ENCODE measurements at places on chromosomes 4 and X.

GRCh38 chrX:53122013-53122412 lies 28.1 kb downstream of the KANTR start:
- DNase-seq: no peak

GRCh38 chrX:57772637-57773036 lies 92.6 kb upstream of the NLRP2B start:
- DNase-seq: no peak

DNA sequence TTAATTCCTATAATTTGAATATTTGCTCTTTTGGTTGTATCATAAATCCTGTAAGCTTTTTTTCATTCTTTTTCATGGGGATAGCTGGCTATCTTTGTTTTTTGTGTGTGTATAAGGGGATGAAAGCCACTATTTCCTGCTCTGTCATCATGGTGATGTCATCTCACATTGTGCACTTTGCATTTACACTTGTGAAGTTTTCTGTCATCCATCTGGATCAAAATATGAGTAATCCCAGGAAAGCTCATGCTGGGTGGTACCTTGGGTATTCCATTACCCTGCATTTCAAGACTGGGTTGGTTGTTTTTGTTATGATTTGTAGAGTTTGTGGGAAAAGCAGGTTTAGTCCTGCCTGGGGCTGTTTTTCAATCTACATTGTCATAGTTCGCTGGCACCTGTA lies 367.3 kb downstream of the CHIC1 start:
- no peak for DNase-seq

GRCh38 chrX:134661295-134661694 lies 3.0 kb upstream of the PLAC1 start:
- no peak for DNase-seq

DNA sequence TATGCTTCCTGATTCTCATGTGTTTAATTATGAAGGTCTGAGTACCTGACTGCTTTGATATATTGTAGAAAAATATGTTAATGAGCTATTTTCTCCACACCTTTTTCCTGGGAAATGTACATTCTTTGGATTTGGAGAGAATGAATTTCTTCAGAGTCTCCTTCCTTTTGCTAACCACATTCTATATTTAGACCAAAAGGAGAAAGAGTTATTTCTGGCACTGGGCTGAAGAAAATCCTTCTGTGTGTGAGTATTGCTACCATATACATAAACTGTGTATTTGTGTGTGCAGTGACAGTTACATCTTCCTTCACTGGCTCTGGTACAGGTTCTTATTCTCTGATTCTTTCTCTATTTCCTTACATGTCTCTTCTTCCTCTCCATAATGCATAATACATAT lies 44.5 kb upstream of the PGRMC2 start:
- no peak for DNase-seq

- no peak for DNase-seq
Observed at GRCh38 chr4:79429113-79429903, 21.3 kb upstream of the GK2 start.
